ENCODE measurements at places on chromosomes 7 and 10. TPM values are rescaled to one million over a fixed set of nuclear protein-coding genes. Genes with fewer than 3 reads are reported as not detected.

KLF6 gene
- total RNA-seq, result 43.8 TPM

DNA sequence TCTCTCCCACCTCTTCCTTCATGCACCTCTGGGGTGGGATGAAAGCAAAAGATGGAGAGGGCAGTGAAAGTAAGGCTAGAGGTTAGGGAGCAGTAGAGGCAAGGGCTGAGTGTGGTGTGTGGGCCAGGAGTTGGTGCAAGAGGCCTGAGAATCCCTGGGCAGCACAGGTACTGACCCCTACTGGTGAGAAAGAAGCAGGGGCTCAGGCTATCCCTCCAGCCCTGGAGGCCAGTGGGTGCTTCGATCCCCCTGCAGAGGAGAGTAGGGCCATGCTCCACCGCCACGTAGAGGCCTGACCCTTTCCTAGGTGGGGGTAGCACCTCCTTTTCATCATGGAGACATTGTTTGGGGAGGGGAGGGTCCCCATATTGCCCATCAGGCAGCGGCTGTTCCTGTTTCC, 9.8 kb downstream of the CDHR1 start:
- DNase-seq, result no peak

ARHGAP12 gene
- 22.1 TPM for total RNA-seq

GIMAP5 gene
- total RNA-seq, result 10.7 TPM

GRCh38 chr10:102465466-102465865, 14.1 kb upstream of the C10orf95 start:
- no peak for DNase-seq

CPEB3 gene
- total RNA-seq, result 13.6 TPM

LDB3 gene
- total RNA-seq, result 1,542 TPM

- no peak for DNase-seq
These were observed 77.6 kb upstream of the LEP start for GRCh38 chr7:128163473-128163872.

DNA sequence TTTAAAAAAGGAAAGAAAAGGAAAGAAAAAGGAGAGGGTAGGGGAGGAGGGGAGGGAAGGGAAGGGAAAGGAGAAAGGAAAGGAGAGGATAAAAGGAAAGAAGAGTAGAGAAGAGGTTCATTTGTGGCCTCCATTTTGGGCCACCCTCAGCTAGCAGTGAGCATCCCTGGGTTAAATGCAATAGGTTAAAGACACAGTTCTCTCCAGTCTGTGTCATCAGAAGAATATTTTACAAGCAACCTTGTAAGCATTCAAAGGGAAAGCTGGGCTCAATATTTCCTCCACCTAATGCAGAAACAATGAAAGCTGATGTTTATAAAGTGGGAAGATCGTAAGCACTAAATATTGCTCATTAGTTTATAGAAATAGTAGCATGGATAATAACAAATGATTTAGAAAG, 219.1 kb upstream of the PITRM1 start:
- no peak for DNase-seq

DNA sequence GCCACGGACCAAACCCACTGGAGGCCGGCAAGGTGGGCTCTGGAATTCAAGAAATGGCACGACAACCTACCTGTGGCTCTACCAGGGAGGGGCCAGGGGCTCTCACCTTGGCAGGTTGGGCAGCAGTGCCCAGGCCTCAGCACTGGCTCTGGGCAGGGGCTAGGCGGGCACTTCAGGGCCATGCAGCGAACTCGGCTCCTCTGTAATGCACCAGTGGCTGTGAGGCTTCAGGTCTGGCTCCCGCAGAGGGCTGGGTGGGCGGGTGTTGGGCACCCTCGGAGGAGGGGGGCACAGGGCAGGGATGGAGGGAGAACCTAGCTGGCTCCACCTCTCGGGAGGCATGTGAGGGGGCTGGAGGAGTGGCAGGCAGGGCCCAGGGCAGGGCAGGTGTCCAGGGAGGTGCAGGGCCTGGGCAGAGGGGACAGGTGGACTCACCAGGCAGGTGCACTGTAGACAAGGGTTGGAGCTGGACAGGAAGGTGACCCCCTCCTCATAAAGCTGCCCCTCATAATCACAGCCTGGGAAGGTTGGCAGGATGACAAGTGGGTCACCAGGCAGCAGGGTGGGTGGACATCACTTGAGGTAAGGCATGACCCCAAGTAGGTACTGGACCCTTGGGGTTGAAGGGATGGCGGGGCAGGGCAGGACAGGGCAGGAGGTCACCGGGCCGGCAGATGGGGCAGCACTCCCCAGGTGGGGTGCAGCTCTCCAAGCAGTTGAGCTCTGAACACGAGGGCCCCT, 6.7 kb downstream of the KCP start:
- no peak for DNase-seq

OTUD1 gene
- total RNA-seq, result 19.5 TPM

OGDHL gene
- 4.5 TPM for total RNA-seq

CRTAC1 gene
- 2.3 TPM for total RNA-seq

CHCHD1 gene
- 27.4 TPM for total RNA-seq

Data from left ventricle myocardium inferior (tissue), 1 donor.